Erythroblast (primary cell): ENCODE measurements at places on chromosomes 12 and 14.

DNA sequence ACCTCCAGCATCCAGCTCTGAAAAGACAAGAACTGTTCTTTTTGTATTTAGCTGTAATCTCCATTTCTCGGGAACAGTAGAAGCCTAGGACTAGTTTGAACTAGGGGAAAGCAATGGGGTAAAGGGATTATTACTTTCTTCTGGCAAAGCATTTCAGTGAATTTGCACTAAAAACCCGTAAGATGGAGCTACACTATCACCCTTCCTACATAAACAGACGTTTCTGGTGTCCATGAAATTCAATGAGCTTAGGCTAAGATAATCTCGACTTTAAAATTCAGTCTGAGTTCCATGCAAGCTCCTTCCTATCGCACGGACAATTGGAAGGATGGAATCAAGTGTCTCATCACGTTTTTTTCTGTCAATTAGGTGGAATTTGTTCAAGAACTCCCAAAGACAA lies 24.0 kb downstream of the ACSM4 start:
- DNase-seq = no peak

DNA sequence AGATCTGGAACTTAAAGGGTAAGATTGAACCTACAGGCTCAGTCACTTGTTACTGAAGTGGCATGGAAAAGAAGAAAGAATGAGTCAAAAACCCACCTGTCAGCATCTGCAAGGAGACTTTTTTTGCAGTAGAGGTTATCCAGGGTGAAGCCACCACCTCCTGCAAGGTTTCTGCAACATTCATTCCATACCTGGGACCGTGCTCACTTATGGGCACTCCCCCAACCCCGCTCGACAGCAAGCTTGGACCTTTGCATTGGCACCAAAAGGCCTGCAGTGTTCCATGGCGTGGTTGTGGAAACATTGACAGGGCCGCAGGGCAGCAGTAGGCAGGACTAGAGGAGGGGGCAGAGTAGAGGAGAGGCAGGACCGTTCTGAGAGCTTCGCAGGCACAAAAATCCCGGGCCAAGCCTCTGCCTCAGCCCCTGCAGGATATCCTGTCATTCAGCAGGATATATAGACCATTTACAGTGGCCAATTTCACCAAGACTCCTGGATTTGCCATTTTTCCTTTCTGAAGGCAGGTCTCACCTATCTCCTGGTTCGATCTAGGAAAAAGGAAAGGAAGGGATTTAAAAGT lies at the start of gene STAB2:
STAB2 (plus strand) TSS at position 483 of the 580 bp plus-strand sequence. CDS start 204 bp downstream, outside the sequence.
- DNase-seq = no peak

DNA sequence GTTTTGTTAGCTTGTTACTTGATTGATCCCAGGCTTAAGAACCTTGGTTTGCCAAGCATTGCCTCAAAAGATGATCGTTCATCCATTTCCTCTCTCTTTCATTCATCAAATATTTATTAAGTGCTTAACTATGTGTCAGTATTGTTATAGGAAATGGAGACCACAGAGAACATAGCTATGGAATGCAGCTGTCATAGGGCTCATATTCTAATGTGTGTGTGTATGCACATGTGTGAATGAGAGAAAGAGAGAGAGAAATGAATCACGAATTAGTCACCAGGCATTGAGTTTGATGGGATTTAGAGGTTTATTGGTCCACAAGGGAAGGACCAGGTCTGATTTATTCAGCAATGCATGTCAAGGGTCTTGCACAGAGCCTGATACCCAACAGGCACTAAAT lies 71.0 kb upstream of the FBXO21 start:
- no peak for DNase-seq

- DNase-seq = no peak
These were observed 14.4 kb downstream of the ASCL4 start for GRCh38 chr12:107788690-107789458.

DNA sequence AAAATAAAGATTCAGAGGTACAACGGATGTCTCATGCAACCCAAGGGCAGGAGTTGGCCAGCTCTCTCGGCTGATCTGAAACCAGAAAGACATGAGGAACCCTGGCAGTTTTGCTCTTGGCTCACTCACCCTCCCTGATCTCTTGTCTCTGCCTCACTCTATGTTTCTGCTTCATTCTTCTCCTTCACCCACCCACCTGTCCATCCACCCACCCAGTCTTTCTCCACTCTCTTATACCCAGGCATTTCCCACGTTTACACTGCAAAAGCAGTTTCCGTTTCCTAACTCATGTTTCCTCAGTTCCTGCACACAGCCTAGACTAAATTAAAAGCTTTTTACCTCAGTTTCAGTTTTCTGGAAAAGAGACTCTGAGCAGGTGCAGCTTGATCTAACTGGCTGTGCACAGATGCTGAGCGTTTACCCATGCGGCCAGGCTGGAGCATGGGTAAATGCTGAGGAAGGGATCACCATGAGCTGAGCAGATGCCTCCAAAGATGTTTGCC lies 157.6 kb downstream of the PRKCH start:
- no peak for DNase-seq

GRCh38 chr12:29617407-29617803 lies 119.9 kb upstream of the OVCH1 start:
- no peak for DNase-seq

- DNase-seq = no peak
These were observed 141.7 kb downstream of the SYT1 start for GRCh38 chr12:79006306-79006705.

GRCh38 chr12:14473707-14474287 lies 93.9 kb downstream of the PLBD1 start:
- peak; percentile 44 for DNase-seq

GRCh38 chr12:33602515-33602914 lies 162.9 kb upstream of the SYT10 start:
- no peak for DNase-seq

GRCh38 chr12:62817556-62818271 lies 117.2 kb downstream of the PPM1H start:
- peak; percentile 39 for DNase-seq

DNA sequence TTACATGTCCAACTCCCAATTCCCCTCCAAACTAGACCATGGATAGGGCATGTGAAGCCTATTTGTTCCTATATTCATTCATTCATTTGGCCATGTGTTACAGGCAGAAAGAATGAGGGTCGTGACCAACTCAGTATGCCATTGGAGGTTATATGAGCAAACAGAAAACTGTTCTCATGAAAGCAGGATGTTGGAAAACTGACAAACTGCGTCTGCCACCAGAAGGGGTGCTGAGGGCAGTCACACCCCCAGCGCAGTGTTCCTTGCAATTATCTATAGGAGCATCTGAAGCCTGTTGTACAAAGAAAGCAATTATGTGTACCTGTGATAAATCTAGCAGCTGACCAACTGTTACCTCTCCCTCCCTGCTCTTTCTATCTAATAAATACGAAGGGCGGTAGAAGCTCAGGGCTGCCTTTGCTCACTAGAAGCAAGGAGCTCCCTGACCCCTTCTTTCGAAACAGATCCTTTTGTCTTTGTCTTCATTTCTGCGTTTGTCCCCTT lies 21.1 kb downstream of the ENTPD5 start:
- no peak for DNase-seq

- DNase-seq = no peak
These were observed 47.2 kb upstream of the CMAS start for GRCh38 chr12:21998782-21999181.

DNA sequence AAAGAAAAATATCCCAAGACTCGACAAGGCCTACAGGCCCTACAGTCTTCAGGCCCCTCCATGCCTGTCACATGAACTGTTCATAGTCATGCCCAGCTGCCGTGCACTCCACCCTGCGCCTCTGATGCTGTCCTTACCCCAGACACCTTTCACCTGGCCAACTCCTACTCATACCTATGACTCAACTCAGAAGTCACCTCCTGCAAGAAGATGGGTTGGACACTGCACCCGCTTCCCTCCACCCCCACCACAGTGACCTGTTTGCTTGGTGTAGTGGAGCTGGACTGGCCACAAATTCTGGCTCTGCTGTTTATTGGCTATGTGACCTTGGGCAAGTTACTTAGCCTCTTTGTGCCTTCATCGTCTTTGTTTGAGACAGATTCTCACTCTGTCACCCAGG lies 56.2 kb downstream of the PHETA1 start:
- no peak for DNase-seq

DNA sequence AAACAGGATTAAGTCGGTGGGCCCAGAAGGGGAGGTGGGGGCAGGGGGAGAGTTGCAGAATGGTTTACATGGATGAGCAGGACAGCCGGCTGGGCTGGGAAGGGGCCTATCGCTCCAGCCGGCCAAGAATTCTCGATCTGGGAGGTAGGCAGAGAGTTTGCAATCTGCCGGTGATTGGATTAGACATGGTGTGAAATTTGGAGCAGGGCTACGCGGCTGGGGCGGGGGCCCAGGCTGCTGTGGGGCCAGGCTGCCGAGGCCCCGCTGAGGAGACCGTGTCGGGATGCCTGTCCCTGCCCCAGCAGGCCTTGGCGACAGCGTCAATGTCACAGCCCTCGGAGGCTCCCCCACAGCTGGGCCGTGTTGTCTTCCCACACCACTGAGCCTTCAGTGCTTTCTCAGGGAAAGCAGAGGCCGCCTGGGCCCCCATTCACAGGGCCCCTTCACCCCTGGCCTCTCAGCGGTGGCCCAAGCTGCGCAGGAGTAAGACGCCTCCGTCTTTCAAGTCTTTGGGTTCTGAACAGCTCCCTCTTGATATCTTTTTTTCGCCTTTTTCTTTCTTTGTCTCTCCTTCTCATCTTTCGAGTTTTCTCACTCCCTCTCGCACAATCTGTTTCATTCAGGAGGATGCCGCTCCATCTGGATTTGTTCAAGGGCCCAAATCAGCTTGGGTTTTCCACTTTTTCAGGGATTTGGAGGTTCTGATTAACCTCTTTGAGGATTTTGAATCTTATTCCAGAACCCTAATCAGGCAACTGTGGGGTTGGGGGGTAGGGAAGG lies 117.5 kb upstream of the PARP11 start:
- DNase-seq = no peak

DNA sequence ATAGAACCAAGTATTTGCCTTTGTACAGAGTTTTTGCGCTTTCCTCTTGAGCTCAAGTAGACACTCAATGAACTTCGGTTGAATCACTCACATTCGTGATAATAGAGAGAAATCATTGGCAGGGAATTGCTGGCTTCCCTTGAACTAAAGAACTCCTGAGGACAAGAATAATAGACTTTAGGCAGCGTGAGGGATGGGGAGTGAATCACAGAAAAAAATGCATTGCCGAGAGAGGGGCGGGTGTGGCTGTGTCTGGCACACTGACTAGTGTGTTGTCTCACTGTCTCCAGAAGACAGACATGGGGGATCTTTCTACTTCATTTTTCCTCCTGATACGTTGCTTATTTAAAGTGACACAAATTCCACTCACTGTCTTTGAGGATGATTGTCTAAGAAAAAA lies 805.2 kb downstream of the BCL11B start:
- DNase-seq = no peak

DNA sequence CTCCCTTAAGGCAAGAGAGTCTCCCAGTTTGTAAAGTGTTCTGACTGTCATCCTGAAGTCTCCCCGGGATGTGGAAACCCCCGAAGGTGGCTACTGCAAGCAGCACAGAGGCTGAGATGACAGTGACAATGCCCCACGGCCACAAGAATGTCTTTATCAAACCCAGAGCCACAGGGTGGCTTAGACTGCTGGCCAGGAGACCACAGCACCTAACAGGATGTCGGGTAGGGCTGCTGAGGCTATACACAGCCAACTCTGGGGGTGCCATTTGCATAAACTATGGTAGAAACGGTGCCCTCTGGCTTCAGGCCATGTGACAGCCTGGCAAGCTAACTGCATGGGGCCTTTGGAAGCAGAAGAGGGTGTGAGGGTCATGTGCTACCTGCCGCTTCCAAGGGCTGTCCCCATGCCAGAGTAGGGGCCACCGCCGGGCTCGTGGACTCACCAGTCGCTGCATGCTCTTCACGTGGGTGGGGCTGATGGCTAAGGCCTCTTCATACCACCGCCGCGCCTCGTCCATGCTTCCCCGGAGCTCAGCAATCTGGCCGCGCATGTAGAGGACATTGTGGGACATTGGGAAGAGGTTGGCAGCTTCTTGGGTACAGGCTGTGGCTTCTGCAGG lies 180.9 kb downstream of the CALM1 start:
- DNase-seq = no peak

- peak; percentile 67 for DNase-seq
These were observed 13.2 kb downstream of the TAOK3 start for GRCh38 chr12:118359541-118359915.

GRCh38 chr12:100123316-100124095 lies 19.2 kb downstream of the BLTP3B start:
- DNase-seq = no peak

GRCh38 chr14:85444635-85445034 lies 85.3 kb upstream of the FLRT2 start:
- peak; percentile 12 for DNase-seq

DNA sequence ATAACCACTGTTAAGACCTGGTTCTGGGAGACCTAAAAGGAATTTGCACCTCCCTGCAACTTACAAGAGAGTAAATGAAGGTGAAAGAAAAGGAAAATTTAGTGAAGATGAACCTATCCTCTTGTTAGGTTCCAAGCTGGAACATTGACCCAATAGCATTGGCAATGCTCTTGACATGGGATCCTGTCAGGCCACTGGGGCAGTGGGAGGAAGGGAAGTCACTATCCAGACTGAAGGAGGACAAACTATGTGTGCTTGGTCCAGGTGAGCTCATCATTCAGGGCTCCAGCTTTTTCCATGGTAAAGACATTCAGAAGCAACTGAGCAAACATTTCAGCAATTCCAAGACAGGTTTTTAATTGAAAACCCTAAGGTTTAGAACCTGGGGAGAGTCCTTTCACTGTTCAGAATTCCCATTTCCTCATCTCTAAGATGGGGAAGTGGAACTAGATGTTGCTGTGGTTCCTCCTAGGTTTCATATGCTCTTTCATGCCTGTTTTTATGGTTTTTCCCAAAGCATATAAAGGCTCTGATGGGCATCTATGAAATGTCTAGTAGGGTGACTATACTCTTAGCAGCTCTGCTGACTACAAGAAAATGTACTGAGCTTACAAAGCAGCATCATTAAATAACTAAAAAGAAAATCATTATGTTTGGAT lies 33.1 kb downstream of the MAPK1IP1L start:
- DNase-seq = no peak

- DNase-seq = peak; percentile 50
These were observed 721 bp downstream of the CABP1 start for GRCh38 chr12:120640861-120641833.

- no peak for DNase-seq
These were observed 63.5 kb upstream of the MYF6 start for GRCh38 chr12:80643961-80644360.

- no peak for DNase-seq
These were observed 166.9 kb upstream of the LRIG3 start for GRCh38 chr12:59087077-59087673.
